CD4-positive, alpha-beta T cell treated with Interferon alpha-2 for 1 hour (primary cell): ENCODE measurements at places on chromosomes 13 and 19.
A peak's percentile ranks its signal among the peaks of the same experiment; 100 is the strongest.

DNA sequence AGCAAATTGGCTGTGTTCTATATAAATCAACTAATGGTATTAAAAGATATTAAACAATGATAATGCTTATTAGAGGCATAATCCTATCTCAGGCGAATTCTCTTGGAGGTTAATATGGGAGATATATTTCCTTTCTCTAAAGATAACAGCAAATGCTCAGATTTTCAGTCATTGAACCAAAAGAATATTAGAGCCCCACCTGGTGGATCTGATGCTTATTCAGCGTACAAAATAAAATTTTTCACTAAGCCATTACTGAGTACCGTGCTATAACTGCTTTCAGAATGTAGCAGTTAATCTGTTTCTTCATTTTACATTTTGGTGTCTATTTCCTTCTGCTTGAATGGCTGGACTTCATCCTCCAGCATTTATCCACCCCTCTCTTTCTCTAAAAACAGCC, 143.3 kb upstream of the IPO5 start:
- DNase-seq: no peak

- peak; percentile 52 for DNase-seq
Observed at GRCh38 chr13:48234566-48235340, 1.7 kb downstream of the ITM2B start.

GRCh38 chr13:102198418-102199311, 203.2 kb downstream of the FGF14 start:
- DNase-seq: no peak

DNA sequence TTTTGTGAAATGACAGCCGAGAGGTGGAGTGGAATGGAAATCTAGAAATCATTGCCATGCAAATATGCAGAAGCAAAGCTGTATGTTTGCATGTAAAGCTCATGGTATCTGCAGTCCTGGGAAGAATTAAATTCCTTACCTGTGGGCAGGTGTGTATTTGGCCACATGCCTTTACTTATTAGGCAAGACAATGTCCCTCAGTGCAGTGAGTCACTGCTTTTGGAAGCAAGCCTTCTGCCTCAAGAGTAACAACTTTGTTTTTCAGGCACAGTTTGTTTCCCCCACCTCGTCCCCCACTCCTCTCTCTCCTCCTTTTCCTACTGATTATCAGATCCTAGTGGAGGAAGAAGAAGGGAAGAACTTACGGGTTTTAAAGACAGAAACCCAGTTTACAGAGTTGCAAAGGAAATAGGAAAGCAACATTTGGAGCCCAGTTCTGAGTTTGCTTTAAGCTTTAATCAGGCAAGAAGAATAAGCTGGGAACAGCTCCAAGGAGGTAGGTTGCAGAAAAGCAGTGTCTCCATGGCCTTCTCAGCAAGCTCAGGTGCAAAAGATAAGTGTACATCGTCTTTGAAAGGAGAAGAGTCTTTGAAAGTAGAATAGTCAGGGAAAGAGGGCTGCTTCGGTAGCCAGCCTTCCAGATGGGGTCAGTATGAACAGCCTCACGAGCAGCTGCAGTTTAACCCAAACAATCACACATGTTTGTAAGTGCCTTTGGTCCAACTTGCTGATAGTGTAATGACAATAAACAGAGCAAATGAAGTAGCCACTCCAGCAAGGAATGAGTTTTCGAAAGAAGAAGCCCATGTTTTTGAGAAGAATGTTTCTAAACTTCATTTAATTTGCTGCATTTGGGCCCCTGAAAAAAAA, 190.1 kb downstream of the KLF5 start:
- no peak for DNase-seq

GRCh38 chr13:37870489-37870845, 895 bp upstream of the TRPC4 start:
- DNase-seq: no peak

GRCh38 chr19:40777645-40777936, 456 bp upstream of the RAB4B start:
- DNase-seq: no peak

DNA sequence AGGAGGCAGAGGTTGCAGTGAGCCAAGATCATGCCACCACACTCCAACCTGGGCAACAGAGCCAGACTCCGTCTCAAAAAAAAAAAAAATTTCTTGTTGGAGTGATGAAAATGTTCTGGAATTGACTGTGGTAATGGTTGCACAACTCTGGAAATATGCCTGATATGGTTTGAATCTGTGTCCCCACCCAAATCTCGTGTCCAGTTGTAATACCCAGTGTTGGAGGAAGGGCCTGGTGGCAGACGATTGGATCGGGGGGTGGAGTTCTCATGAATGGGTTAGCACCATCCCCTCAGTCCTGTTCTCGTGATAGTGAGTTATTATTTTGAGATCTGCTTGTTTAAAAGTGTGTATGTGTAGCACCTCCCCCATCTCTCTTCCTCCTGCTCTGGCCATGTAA, 41.1 kb upstream of the MAP3K10 start:
- no peak for DNase-seq

GRCh38 chr19:33562636-33563035, 41.0 kb upstream of the PEPD start:
- no peak for DNase-seq

- DNase-seq: no peak
Observed at GRCh38 chr19:44598880-44599279, 14.5 kb upstream of the IGSF23 start.

DNA sequence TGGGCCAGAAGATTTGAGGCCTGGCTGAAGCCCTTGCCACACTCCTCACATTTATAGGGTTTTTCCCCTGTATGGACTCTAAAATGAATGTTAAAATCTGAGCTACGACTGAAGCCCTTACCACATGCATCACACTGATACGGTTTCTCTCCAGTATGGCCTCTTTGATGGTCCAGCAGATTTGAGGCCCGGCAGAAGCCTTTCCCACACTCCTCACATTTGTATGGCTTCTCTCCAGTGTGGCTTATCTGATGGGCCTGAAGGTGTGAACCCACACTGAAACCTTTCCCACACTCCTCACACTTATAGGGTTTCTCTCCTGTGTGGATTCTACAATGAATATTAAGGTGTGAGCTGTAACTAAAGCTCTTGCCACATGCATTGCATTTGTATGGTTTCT, 21.0 kb downstream of the ZNF45 start:
- no peak for DNase-seq

DNA sequence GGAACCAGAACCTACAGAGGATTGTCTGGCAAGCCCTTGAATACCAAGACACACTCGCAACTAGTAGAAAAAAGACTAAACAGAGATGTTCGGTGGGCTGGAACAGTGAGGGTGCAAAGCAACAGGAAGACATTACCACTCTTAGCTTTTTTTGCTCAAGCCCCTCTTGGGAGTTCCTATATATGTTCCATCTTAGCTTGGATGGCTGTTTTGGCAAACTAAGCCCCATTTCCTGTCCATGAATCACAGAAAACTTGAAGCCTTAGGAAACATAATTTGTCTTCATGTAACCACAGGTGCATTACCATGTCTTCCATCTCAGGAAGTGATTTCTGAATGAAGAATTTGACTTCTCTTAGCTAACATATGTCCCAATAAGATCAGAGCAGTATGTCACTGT, 446.3 kb downstream of the OLFM4 start:
- no peak for DNase-seq

DNA sequence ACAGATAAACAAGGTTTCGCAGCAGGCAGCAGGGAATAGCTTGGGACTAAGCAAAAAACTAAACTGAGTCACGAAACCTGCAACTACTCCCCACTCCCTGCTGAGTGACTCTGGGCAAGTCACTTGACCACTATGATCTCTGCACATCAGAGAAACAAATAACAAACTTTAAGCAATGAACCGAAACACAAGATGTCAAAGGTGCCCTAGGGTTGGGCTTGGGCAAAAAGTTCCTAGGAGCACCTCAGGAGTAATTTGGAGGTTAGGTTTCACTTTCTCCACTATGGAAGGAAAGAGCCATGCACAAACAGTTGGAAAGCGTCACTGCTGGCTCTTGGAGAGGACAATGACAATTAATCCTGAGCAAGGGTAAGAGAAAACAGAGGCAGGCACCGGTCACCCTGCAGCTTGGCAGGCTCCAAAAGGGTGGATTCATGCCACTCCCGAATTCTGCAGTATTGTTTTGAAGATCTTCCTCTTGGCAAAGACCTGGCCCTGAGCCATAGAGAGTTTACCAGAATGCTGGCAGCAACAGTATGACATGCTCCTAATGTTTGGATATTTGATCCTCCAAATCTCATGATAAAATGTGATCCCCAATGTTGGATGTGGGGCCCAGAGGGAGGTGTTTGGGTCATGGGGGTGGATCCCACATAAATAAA, 60.3 kb downstream of the CRYL1 start:
- DNase-seq: no peak

DNA sequence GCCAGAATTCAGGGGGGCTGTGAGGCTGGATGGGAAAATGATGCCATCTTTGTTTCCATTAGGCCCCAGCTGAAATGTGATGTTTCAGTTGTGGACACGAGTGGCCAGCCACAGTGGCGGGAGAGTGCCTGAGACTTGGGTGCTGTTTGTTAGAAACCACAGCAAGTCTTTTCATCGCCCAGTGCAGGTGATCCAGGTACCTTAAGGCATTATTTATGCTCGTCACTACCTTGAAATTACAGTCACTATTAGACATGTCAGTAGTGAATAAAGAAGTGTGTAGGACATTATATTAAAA, 82.5 kb upstream of the TM9SF2 start:
- no peak for DNase-seq

DNA sequence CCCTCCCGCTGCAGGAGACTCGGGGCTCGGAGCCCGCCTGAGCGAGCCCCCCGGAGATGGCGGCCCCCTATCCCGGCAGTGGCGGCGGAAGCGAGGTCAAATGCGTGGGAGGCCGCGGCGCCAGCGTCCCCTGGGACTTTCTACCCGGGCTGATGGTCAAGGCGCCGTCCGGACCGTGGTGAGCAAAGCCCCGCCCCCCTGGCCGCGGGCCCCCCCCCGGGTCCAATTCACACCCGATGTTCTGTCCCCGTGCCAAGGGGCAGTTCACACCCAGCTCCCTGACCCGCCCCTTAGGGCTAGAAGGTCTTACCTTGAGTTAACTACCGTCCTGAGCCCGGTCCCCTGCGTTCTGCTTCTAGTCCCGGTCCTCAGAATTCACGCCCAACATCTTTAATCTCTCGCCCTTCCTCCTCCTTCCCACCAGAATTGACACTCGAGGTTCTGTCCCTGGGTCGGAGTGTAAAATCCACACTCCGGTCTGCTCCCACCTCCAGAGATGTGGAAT, 1.4 kb downstream of the NPAS1 start:
- no peak for DNase-seq

- peak; percentile 57 for DNase-seq
Observed at GRCh38 chr19:17385878-17386611, 8.0 kb downstream of the CCDC194 start.

DNA sequence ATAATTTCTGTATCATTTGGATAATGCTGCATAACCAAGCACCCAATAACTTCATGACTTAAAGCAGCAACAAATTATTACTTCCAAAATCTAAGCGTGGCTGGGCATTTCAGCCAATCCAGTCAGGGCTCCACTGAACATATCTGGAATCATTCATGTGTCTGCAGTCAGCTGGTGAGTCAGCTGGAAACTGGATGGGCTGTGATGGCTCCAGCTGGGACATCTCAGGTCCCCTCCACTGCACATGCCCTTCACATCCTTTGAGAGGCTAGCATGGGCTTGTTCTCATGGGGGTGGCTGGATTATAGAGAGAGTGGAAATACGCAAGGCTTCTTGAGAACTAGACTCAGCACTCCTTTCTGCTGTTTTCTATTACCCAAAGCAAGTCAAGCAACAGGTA, 961.9 kb downstream of the DIAPH3 start:
- DNase-seq: no peak

DNA sequence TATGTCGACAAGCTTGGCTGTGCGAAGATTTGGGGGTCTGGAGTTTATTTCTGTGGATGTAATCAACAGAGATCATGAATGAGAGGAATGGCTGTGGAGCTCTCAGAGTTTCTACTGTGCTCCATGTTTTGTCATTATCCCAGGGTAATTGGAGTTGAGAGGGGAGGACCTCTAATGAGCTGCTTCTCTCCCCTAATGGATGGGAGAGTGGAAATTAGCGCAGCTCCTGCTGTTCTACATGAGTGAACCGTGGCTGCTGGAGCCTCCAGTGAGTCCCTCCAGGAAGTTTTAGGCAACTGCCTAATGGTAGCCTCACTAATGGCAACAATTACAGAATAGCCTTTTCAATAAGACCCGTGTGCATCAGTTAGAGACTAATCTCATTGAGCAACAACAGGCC, 31.3 kb upstream of the FGF9 start:
- no peak for DNase-seq

- no peak for DNase-seq
Observed at GRCh38 chr13:77358001-77358400, 31.1 kb upstream of the MYCBP2 start.

GRCh38 chr13:105231579-105231978, 1303.9 kb downstream of the EFNB2 start:
- DNase-seq: no peak

- no peak for DNase-seq
Observed at GRCh38 chr13:87042946-87043345, 628.2 kb upstream of the SLITRK5 start.

- no peak for DNase-seq
Observed at GRCh38 chr13:47437406-47437805, 540.6 kb upstream of the HTR2A start.

DNA sequence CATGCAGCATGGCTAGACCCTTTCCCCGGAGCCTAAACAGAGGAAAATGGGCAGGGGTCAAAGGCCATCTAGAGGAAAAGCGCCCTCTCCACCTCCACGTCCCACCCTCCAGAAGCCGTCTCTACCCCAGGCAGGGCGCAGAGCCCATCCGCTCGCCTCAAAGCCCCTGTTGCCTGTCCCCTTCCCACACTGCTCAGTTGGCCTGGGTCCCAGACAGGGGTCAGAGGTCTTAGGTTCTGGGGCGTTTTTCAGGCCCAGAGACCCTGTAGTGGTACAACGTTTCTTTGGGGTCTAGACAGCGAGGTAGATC, 285 bp downstream of the TMEM143 start:
- DNase-seq: no peak

GRCh38 chr13:87919956-87920355, 248.8 kb downstream of the SLITRK5 start:
- DNase-seq: no peak

DNA sequence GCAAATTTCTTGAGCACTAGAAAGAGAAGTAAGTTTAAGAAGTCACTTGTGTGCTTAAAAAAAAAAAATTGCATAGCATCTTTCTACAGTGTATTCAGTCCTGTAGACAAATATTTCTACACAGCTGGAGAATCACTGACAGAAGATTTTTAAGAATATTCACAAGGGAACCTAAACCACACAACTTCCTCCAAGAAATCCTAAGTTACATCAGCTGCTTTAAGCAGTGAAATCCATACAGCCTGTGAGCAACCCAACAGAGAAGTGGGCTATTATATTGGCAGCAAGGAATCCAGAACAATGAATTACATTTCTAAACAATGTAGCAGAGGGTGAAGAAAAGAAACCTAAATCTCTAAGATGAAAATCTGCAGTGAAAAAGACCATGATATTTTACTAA, 1.5 kb downstream of the DOCK9 start:
- DNase-seq: no peak

GRCh38 chr19:35061583-35062373, 20.3 kb downstream of the HPN start:
- DNase-seq: no peak

DNA sequence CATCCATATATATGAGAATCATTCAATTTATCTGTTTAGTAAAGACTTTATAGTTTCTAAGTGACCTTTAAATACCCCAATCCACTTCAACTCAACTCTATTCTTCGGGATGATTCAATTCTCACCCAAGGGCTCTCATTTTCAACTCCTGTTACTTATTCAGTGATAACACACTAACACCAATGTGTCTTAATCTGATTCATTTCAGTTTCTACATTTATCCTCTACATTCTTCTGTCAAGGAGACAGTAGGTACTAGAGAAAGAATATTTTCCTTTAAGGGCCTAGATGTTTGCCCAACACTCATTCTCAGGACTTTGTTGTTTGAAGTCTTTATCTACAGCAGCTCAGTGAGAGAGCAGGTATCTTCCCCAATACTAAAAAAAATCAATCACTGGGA, 7.1 kb downstream of the ARGLU1 start:
- no peak for DNase-seq
